GM06990 (cell line): ENCODE measurements at places on chromosomes 4 and X.

GRCh38 chrX:120697053-120697452, 67.2 kb upstream of the C1GALT1C1 start:
- peak; percentile 51 for DNase-seq

DNA sequence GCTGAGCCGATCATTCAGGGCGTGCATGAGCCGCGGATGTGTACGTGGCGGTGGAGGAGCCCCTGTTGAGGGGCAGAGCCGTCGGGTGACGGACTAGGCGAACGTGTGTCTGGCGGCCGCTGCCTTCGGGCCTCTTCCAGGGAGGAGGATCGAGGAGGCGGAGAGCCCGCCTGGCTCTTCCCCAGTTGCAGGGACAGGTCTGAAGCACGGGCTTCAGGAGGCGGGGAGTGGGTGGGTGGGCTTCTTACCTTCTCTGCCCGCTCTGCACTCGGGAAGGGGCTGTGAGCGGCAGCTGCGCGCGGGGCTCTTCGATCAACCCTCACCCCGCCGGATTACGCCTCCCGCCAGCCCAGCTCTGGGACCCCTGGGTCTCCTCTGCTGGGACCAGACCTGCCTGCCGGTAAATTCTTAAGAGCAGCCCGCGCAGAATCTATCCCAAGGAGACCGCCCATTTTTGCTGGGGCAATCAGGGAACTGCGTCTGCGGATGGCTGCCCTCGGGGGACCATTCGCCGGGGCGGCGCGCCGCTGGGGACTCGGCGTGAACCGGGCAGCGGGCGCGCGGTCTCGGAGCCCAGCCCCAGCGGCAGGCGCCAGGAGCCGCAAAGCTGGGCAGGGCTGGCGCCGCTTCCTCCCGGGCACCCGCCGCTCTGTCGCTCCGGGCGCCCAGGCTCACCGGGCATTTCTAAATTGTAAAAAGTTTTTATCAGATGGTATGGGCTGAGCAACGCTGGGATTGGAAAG, 4.9 kb downstream of the PLAC8 start:
- DNase-seq, result peak; percentile 74

- DNase-seq, result no peak
Observed at GRCh38 chr4:162347156-162347841, 183.5 kb upstream of the FSTL5 start.

DNA sequence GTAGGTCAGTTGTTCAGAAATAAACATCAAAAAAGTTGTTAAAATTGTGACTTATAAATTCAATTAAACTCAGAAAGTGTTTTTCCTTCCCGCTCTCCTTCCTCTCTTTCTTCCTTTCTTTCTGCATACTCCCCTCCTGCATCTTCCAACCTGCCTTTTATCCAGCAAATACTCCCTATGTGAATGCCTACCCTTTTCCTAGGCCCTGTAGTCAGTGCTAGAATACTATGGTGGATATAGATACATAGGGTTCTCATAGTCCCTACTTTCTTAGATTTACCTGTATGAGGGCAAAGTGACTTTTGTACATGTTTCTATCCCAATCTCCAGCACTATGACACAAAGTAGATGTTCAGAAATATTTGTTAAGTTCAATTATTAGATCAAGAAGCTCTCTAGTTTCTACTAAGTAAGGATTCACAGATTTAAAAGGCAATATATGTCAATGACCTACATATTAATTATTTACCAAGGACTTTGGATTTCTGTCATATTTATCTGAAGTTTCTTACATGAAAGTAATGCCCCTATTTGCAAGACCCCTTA, 732 bp downstream of the SULT1E1 start:
- DNase-seq, result no peak

DNA sequence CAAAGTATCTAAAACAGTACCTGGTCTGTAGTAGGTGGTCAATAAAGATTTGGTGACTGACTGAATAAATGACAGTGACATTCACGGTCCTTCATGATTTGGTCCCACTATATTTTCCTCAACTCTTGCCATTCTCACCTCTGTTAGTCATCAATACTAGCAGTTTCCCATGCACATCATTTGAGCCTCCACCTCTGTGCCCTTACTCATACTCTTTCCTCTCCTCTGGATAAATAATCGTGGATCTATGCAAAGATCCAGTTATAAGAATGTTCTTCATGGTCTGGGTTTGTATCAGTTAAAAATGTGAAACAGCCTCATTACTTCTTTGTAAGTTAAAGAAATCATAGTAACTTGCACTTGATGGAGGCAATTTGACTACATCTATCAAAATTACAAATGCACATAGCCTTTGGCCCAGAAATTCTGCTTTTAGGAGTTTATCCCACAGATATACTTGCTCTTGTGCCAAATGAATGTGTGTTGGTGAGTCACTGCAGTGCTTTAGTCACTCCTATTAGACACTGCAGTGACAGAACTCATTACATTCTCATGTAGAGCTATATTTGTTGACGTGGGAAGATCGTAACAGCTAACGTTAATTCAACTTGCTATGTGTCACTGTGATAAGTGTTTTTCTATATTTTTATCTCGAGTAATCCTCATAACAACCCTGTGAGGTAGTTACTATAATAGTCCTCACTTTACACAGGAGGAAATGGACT, 121.9 kb upstream of the SMIM10 start:
- DNase-seq, result no peak

GRCh38 chr4:117704721-117705120, 329.6 kb upstream of the NDST3 start:
- no peak for DNase-seq

- DNase-seq, result no peak
Observed at GRCh38 chr4:105472871-105473323, 965 bp downstream of the PPA2 start.

DNA sequence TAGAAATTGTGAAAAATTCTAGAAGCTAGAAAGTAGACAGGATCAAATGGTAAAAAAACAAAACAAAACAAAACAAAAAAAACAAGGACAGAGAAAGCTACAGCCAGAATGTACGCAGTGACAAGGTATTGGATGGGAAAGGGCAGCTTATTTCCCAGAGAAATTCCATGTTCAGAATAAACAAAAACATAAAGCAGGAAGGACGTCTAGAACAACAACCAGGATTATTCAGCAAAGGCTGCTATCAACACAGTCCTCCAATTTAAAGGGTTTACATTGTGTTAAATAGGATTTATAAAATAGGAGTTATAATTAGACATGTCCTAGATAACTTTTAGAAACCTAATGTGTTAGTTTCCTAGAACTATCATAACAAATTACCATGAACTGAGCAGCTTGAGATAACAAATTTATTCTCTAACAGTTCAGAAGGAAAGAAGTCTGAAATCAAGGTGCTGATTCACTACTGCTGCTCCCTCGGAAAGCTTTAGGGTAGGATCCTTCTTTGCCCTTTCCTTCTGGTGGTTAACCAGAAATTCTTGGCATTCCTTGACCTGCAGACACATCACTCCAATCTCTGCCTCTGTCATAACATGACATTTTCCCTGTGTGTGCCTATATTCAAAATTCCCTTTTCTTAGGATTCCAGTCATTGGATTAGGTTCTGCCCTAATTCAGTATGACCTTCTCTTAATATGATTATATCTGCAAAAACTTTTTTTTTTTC, 175.6 kb downstream of the SNCA start:
- DNase-seq, result no peak

- DNase-seq, result no peak
Observed at GRCh38 chr4:48429709-48430474, 53.3 kb upstream of the SLC10A4 start.

GRCh38 chrX:109643687-109644086, 18.7 kb upstream of the KCNE5 start:
- no peak for DNase-seq

DNA sequence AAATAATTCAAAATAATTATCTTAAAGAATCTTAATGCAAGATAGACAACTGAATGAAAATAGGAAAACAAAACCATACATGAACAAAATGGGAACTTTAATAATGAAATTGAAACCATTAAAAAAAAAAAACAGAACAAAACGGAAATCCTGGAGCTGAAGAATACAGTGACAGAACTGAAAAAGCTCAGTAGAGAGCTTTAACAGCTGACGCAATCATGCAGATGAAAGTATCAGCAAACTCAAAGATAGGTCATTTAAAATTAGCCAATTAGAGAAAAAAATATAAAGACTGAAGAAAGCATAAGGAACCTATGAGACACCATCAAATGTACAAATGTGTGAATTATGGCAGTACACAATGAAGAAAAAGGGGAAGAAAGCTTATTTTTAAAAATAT, 18.8 kb downstream of the SLC25A31 start:
- no peak for DNase-seq

- DNase-seq, result no peak
Observed at GRCh38 chrX:56790778-56791177, 61.7 kb downstream of the NBDY start.

GRCh38 chrX:111831343-111831742, 44.6 kb upstream of the TRPC5OS start:
- DNase-seq, result no peak

DNA sequence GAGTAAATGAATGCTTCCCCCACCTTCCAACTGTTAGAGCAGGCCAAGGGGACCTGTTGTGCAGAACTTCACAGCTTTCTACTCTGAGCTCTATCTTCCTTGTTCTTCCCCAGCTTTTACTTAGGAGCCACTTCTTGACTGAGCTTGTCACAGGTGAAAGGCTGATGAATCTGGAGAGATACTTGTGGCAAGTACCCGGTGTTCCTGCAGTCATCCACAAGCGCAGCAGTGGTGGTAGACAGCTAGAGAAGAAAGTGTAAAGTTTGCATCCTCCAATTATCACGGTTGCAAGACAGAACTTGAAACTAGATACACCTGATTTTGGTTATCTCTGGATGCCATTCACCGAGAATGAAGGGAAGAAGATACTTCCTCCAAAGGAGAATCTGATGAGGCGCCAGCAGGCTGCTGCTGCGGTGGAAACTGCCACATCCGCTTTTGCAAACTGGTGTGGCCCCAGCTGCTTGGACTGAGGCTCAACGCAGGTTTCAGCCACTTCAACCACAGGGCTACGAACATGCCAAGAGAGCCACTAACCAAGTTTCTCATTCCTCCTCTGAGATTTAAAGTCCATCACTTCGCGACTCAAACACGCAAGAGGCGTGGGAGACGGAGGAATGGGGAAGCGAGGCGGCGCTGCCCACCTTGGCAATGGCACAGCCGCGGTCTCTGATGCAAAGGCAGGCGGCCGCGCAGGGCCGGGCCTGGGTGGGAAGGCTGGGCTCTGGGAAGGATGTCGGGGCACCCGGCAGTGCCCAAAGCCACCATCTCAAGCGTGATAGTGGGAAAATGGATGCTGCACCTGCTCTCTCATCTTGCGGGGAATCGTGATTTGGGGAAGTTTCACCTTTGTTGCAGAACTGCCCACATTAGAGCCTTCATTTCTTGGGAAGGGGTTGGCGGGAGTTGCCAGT, 1.3 kb upstream of the FHIP1A start:
- peak; percentile 63 for DNase-seq

DNA sequence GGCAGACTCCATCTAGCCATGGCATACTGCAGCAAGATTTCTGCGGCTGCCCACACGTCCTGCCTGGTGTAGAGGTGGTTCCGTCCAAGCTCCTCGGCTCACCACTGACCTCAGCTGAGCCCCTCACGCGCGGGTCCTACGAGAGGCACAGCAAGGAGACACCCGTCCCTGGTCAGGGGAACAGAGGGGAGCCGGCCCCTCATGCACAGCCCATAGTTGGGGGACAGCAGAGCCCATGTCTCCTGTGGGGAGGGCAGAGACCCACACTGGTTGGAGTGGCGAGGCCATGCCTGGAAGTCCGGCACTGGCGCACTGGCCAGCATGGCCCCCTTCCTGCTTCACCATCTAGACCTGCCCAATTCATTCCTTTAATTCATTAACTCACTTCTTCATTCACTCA, 80.8 kb downstream of the HTRA3 start:
- DNase-seq, result no peak

- DNase-seq, result no peak
Observed at GRCh38 chr4:67988991-67989390, 25.7 kb upstream of the TMPRSS11A start.

DNA sequence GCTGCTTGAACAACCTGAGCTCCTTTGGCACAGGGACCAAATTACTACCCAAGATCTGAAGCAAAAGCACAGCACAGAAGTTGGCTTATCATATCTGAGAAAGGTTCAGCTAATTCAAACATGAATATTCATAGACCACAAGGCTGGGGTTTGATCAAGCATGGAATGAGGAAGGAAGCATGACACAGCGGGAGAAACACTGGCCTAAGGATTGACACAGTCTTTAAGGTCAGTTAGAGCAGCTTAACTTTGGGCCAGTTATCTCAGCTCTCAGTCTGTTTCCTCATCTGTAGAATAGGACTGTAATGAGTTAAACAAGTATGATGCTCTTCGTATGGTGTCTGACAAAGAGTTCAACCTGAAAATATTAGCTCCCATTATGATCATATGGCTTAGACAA, 88.5 kb upstream of the CBR4 start:
- peak; percentile 55 for DNase-seq

- no peak for DNase-seq
Observed at GRCh38 chrX:397575-397974, 10.9 kb upstream of the PPP2R3B start.
